ENCODE measurements at places on chromosomes 6 and 20. TPM values are rescaled to one million over a fixed set of nuclear protein-coding genes. Genes with fewer than 3 reads are reported as not detected.
A peak's percentile ranks its signal among the peaks of the same experiment; 100 is the strongest.

DNA sequence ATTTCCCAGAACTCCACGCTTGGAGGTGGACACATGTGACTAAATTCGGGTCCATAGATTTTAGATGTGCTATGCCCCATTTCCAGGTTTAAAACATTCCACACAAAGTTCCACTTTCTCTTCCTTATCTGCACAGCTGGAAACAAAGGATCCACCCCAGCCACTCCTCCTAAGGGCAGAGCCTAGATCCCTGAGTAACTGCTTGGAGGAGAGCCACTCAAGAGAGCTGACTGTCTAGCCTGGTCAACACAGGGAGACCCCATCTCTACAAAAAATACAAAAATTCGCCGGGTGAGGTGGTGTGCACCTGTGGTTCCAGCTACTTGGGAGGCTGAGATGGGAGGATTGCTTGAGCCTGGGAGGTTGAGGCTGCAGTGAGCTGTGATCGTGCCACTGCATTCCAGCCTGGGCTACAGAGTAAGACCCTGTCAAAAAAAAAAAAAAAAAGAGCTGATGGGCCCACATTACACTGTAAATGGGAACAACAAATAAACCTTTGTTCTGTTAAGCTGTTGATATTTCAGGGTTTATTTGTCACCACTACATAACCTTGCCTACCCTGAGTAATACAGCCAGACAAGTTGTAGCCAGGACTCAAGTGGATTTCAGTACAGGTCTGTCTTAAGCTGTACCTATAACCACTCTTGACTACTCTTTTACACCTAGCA is 25.8 kb upstream of the SNRPC start:
- DNase-seq = no peak

DNA sequence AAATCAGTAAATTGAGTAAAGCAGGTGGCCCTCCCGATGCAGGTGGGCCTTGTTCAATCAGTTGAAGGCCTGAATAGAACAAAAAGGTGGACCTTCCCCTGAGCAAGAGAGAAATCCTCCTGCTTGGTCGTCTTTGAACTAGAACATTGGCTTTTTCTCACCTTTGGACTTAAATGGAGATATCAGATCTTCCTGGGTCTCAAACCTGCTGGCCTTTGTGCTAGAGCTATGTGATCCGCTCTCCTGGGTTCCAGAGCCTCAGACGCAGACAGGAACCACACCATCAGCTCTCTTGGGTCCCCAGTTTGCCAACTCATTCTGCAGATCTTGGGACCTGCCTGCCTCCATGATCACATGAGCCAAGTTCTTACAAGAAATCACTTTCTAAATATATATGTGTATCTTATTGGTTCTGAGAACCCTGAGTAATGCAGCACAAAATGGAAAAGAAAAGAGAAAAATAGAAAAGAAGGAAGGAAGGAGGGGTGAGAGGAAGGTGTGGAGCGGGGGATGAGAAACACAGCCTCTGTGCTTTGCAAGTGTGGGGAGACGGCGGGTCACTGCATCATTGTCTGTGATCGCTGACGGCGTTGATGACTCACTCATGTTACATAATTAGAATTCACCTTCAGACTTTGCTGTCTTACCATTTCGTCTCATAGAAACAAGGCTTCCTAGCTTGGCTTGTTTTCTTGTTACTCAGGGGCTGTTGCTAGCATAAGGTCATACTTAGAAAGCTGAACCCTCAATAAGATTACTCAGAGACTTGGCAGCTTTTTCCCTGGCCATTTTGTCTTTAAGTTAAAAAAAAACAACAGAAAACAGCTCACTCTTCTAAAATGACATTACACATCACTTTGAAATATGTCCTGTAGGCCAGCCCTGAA is 85.7 kb upstream of the NEDD9 start:
- DNase-seq = peak; percentile 94

- DNase-seq = peak; percentile 17
Observed at GRCh38 chr6:83879746-83880145, 20.3 kb downstream of the CYB5R4 start.

DNA sequence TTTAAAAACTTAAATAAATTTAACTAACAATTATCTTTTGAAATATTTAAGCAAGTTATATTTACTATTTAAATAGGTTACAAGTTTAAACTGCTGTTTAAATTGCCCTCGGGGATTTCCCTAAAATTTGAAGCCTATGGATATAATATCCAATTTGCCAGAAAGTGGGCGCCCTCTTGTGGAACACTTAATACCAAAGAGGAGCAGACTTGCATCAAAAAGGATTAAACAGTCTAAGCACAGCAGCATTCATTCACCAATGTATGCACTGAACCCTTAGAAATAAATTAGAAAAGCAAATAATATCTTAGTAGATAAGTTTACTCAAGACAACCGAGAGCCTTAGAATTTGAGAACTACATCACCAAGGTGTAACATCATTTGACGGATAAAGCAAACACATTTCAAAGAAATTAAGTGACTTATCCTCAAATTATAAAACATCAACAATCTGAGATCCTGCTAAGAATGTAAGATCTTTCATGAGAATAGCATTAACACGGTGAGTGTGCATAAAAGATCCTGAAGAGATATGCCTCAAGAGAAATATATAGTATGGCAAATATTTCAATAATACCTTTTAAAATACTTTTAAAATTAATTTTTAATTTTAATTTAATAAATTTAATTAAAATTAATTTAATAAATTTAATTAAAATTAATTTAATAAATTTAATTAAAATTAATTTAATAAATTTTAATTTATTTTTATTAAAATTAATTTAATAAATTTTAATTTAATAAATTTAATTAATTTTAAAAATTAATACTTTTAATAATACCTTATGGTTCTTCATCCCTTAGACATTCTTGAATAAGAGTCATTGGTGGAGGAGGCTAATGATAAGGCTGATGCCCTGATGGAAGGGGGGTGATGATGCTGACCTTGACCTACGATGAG is 11.5 kb upstream of the MEP1A start:
- DNase-seq = peak; percentile 67

DNA sequence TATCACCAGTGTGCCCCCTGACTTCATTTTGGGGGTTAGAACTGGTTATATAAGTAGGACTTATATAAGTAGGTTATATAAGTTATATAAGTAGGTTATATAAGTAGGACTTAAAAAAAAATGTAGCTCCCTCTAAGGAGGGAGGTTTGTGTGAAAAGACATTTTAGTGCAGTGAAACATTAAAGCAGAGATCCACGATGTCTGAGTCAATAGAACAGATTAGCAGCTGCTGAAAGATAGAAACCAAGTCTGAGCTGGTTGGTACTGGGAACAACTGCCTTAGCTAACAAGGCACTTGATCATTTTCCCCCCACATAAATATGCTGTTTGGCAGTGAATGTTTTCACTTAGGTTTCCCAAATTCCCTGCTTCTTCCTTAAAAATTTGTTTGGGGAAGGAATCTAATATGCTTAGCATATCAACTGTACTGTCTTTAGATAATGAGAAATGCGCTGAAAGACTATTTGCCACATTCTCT is 2.1 kb upstream of the RPS12 start:
- no peak for DNase-seq

- no peak for DNase-seq
Observed at GRCh38 chr6:169022079-169022478, 231.6 kb downstream of the THBS2 start.

DNA sequence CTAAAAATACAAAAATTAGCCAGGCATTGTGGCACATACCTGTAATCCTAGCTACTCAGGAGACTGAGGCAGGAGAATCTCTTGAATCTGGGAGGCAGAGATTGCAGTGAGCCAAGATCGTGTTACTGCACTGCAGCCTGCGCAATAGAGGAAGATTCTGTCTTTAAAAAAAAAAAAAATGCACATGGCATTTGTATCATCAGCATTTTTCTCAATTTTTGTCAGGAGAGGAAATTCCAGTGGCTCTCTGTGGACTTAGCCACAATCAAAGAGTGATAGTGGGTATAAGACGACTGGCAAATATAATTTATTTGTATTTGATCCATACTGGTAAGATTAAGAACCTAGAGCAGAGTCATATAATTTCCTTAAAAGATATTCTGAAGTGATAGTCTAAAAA is 28.6 kb downstream of the DEFB114 start:
- DNase-seq = no peak

Gene RAE1
- total RNA-seq = 58.7 TPM

Gene HLA-DMB
- total RNA-seq = 0.23 TPM

Gene SNX3
- 171 TPM for total RNA-seq

Measured in Daoy (cell line).